GM03348 (cell line): ENCODE measurements at places on chromosomes 4 and X.

GRCh38 chr4:137901114-137901513, 341.0 kb downstream of the SLC7A11 start:
- DNase-seq = no peak

DNA sequence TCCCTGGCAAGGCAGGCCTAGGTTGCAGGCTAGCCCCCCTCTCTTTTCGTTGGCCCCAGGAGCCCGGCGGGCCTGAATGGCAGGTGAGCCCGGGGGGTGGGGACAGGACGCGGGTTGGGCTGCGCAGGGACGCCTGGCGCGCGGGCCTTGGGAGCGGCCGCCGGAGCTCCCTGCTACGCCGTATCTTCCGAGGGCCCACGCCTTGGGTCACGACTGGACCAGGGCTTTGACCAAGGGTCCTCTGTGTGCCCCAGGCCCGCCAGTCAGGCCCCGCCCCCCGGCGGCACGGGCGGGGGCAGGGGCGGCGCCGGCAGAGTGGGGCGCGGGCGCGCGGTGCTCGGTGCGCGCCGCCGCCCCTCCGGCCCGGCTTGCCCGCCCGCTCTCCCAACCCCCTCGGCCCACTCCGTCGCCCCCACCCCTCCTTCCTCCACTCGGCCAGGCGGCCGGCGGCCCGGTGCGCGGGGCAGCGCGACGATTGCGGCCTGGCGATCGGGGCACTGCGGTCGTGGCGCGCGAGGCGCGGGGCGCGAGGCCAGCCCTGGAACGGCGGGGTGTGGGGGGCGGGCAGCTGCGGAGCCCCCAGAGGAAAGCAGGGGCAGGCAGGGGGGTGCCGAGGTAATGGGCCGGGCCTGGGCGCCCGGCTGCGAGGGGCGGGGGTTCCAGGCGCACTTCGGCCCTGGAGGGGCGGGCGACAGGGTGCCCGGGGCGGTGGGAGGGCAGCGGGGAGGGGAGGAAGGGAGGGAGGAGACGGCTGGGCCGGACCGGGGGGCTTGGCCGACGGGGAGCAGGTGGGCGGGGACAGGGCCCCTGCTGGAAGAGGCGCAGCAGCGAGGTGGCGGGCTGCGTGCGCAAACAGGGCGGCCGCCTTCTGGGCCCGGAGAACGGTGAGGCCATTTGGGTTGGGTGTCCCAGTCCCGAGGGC, at the start of gene PRRG3:
TSS of gene PRRG3 (plus strand) at position 798 of the 922 bp plus-strand sequence. CDS start 3,357 bp downstream, outside the sequence.
- no peak for DNase-seq

- no peak for DNase-seq
Observed at GRCh38 chrX:82813671-82814078, 694.4 kb upstream of the POU3F4 start.

- DNase-seq = peak; percentile 69
Observed at GRCh38 chr4:54525602-54526001, 132.2 kb upstream of the KIT start.

GRCh38 chrX:74132280-74132679, 171.7 kb upstream of the ZCCHC13 start:
- DNase-seq = no peak

- no peak for DNase-seq
Observed at GRCh38 chrX:49656533-49656932, 39.3 kb downstream of the PAGE1 start.

- no peak for DNase-seq
Observed at GRCh38 chr4:23384741-23385140, 505.1 kb downstream of the PPARGC1A start.

DNA sequence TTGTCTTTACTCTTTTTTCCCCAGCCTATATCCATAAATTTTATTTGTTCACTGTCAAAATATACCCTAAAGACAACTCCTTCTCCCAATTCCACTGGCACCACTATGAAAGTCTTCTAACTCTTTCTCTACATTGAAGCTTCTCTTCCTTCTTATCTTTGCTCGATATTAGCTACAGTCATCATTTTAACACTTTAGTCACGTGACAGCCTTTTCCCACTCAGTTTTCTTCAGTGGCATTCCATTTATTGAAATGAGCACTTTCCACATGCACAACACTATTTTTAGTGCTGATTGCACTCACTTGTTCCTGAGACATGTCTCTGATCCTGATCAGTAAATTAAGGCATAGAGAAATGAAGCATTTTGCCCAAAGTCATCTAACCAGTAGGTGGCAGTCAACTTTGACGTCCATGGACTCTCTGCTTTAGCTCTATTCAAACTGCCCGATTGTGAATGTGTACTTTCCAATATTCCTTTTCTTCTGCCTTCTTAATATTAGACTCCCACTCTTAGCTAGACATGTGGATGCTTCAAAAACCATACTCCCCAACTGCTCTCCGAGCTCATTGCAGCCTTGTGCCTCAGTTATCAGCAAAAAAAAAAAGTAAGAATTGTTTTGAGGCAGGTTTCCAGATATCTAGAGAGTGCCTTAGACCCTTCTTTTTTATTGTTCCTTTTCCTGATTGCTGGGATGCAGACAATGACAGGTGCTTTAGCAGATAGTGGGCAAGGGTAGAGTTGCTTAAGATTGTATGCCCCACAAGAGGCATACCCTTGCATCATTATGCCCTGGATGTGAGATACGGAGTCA, 394.4 kb upstream of the ADGRL3 start:
- peak; percentile 18 for DNase-seq

DNA sequence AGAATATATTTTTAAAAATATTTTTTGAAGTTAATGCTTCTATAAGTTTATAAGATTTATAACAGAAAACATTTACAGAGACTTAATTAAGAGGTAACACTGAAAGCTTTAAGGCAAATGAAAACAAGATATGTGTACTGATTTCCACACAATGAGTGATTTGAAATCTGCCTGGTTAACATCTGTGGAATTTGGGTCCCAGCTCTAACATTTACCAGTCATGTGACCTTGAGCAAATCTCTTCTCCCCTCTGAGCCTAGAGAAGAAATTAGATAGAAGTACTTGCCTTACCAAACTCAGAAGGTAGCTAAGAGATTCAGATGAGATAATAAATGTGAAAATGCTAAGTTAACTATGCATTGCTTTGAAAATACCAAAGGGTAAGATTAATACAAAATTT, 458.8 kb upstream of the LCORL start:
- no peak for DNase-seq

DNA sequence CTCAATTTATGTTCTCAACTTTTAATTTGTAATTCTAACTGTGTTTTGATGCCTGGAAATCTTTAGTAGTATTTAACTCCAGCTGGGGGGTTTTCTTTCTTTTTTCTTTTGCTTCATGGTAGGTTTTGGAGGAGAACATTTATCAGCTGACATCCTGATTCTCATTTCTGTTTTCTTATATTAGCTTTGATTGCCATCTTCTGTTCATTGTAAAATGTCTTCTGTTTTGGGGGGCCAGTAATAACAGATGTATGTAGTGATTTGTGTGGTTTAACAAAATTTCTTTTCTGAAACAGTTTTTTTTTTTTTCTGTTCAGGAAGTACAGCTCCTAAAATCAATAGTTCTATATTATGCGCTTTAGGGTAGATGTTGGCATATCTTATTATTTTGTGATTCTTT, 182.2 kb downstream of the GABRB1 start:
- no peak for DNase-seq

DNA sequence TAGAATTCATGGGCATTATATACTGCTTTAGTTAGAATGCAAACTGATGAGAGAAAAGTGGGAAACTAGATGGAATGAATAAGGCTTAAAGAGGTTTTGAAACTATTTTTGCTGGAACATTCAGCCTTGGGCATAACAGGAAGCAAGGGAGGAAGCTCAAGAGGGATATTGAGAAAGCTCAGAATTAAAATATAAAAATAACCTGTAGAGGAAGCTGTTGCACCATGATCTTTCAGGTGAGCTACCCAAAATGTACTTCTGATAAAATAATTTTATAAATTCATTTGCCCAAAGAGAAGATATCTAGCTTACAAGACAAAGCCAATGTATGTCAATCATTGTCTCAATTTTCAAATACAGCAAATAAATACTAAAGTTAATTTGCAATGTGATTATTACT, 11.3 kb downstream of the GC start:
- DNase-seq = no peak

DNA sequence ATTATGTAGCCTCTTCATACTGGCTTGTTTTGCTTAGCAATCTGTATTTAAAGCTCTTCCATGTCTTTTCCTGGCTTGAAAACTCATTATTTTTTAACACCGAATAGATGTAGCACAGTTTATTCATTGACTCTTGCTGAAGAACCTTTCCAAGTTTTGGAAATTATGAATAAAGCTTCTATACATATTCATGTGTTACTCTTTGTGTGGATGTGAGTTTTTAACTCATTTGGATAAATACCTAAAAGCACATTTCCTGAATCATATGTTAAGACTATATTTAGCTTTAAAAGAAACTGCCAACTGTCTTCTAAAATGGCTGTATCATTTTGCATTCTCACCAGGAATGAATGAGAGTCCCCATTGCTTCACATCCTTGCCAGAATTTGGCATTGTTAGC, 2061.7 kb upstream of the AGA start:
- no peak for DNase-seq

DNA sequence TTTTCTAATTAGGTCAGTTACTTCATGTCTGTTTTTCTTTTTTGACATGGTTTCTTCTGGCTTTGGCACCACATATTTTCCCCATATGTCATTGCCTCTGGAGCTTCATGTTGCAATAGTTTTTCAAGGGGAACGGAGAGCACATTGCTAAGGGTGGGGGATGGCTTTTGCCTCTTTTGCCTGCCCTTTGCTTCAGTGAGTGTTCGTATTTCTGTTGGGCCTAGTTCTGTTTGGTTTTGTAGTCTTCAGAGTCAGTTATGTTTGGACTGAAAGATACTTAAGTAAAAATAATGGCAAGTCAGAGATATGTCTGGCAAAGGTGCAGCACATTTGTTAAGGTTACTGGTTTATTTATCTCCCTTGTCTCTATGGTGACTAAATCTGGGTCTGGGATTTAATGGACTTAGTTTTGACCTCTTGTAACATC, 29.1 kb downstream of the FHL1 start:
- peak; percentile 60 for DNase-seq

GRCh38 chrX:136275553-136275952, 24.4 kb upstream of the MAP7D3 start:
- no peak for DNase-seq

DNA sequence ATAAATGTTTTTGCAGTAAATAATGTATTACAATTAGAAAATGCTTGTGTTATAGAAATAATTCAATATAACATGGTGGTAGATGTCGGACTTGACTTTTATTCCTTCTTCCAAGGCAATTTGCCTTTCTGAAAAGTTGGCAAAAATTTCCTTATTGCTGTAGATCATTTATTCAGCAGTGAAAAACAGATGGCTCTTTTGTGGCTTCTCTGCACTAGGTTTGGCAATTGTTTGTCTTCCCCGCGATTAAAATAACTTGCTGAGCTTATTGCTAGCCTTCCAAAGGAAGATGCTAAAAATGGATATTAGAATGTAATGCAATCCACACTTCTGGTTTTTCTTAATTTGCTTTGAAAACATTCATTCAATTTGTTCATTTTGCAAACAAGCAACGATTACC, 1977.9 kb upstream of the ADGRL3 start:
- DNase-seq = no peak

- DNase-seq = no peak
Observed at GRCh38 chr4:140109737-140110136, 44.2 kb downstream of the MAML3 start.

- no peak for DNase-seq
Observed at GRCh38 chr4:36152735-36153134, 91.6 kb downstream of the ARAP2 start.

DNA sequence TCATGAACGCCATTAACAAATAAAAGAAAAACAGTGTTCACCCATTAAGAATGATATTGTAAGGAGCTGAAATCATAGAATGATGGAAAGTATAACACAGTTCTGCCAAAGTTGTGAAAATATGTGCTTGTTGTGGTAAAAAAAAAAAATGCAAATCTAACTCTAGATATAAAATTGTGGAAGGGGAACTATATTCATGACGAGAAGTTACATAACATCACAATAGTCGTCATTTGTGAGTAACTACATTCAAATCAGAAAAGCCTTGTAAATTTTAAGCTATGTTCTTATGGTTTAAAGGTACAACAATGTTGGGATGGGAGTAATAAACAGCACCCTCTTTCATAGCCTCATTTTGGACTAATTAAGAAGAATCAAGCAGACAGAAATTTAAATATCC, 57.6 kb upstream of the PRDM8 start:
- no peak for DNase-seq

DNA sequence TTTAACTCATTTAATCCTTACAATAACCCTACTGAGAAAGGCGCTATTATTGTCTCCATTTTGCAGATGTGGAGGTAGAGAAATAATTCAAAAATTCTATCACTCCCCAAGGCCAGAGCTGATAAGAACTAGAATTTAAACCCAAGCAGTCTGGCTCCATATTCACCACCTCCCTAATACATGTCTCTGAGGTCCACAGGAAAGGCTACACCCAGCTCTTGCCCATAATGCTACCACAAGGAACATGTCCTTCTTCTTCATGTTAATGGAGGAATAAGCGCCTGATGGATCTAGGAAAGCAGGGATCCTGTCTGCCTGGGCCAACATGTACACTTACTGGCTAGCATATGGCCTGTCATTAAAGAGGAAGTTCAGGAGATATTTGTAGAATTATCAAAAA, 16.3 kb downstream of the APBB2 start:
- DNase-seq = no peak
